ENCODE measurements at places on chromosomes 1 and 21.

GRCh38 chr1:119001181-119002027, 13.3 kb upstream of the TBX15 start:
- DNase-seq = no peak

DNA sequence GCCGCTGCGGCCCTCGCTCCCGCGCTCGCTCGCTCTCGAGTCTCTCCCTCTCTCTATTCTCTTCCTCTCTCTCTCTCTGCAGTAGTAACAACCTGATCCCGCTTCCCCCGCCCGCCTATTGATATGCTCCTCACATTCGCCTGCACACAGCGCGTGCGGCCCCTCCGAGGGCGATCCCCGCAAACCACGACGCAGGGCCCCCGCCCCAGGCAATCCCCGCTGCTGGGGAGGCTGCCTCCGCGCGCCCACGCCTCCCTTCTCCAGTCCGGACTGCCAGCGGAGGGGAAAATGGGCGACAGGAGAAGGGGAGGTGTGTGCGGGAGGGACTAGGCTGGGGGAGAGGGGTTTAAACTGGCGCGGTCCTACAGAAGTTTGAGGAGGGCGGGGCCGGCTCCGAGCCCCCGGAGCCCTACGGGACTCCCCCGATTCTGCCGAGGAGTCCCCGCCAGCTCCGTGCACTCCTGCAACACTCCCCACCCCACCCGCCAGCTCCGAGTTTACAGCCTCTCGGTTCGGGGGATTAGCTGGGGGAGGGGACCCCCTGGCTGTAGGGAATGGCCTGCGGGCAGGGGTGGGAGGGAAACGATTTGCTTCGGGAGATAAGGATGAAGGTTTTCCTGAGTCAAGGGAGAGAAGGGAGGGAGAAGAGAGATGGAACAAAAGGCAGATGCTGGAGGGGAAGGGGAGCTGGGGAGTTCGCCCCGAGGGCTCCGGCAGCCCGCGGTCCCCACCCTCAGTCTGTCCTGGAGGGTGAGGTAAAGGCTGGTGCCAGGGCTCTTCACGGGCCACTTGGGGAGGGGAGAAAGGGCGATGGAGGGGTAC, 66.6 kb downstream of the SYT2 start:
- no peak for DNase-seq

GRCh38 chr1:34332996-34333395, 156.3 kb downstream of the C1orf94 start:
- no peak for DNase-seq

GRCh38 chr1:155184835-155185782, 11.5 kb downstream of the TRIM46 start:
- DNase-seq = no peak

- no peak for DNase-seq
These were observed 123.2 kb upstream of the BARHL2 start for GRCh38 chr1:90840352-90840751.
